ENCODE measurements at places on chromosomes 11 and 22.
A peak's percentile ranks its signal among the peaks of the same experiment; 100 is the strongest.

DNA sequence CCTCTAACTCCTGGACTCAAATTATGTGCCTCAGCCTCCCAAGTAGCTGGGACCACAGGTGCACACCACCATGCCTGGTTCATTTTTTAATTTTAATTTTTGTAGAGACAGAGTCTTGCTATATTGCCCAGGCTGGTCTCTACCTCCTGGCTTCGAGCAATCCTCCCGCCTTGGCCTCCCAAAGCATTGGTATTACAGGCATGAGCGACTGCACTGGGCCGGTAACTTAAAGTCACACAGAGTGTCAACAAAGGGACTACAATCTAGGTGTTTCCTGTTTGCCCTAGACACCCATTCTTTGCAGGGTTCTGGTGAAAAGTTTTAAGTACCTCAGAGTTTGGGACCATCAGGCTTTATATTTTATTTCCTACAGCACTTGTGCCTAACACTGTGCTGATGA, 8.4 kb downstream of the UVRAG start:
- DNase-seq: no peak

GRCh38 chr11:38791346-38791961, 2193.4 kb upstream of the RAG2 start:
- peak; percentile 71 for DNase-seq

- DNase-seq: no peak
These were observed 37.8 kb upstream of the SORL1 start for GRCh38 chr11:121414141-121414913.

DNA sequence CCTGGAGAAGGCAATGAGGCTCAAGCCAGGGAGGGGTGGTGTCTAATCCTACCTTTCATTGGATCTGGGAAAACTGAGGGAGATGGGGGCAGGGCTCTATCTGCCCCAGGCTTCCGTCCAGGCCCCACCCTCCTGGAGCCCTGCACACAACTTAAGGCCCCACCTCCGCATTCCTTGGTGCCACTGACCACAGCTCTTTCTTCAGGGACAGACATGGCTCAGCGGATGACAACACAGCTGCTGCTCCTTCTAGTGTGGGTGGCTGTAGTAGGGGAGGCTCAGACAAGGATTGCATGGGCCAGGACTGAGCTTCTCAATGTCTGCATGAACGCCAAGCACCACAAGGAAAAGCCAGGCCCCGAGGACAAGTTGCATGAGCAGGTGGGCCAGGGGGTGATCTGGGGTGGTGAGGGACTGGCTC, at the start of gene FOLR1:
Gene FOLR1 (plus strand): TSS at position 180 of the 421 bp plus-strand sequence. CDS start 34 bp downstream, at position 214.
- peak; percentile 74 for DNase-seq

GRCh38 chr11:69342588-69343330, 48.8 kb downstream of the MYEOV start:
- no peak for DNase-seq

DNA sequence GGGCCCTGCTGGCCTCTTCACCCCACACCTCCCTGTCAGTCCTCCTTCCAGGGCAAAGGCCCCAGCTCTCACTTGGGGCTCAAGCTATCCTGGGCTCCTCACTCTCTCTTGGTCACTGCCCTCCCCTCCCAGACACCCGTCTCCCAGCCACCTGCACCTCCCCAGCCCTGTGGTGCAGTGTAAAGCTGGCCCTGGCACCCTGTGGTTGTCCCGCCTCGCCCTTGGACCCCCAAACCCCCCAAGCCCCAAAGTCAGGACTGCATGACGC, 16.8 kb upstream of the PPARA start:
- no peak for DNase-seq

DNA sequence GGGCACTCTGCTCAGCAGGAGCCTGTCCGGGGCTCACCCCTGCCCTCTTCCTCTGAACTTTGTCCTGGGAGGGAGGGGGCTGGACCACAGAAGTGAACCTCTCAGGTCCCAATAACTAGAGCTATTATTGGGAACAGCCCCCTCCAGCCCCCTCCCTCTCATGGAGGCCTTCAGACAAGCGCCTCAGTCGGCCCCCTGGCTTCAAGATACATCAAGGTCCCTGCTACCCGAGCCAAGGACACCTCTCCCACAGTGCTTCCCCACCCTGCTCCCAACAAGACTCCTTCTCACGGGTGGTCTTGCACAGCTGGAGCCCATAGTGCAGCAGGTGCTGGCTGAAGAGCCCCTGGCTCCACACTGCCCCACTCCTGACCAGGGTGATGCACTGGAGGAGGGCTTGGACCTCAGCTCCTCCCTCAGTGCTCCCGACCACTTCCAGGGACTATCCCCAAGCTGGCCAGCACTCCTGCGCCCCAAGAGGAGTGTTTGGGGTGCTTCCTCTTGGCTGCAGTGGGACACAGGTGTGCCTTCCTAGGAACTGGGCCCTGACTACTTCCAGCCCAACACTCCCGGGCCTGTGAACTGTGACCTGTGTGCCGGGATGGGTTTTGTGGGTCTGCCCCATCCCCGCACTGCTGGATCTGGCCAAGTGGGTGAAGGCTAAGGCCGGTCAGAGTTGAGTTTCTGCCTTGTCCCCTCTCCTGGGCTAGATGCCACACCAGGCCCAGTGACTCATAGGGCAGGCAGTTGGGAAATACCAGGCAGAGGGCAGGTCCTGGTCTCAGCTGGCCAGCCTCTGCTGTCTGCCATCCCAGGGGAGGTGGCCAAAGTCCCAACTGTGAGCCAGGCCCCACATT, 2.2 kb downstream of the PNPLA2 start:
- DNase-seq: no peak

- DNase-seq: no peak
These were observed 11.6 kb upstream of the PDE2A start for GRCh38 chr11:72685560-72686480.

- no peak for DNase-seq
These were observed 27.8 kb downstream of the KCNQ1 start for GRCh38 chr11:2472428-2473186.

- DNase-seq: peak; percentile 85
These were observed at the start of the genes LMNTD2 and RASSF7 for GRCh38 chr11:560305-561147. LMNTD2 (minus strand) TSS chr11:560738; CDS start chr11:560716, 22 bp downstream. RASSF7 (plus strand) TSS chr11:560970; CDS start chr11:561769, 799 bp downstream.

GRCh38 chr11:116835042-116835772, 2.2 kb downstream of the APOA1 start:
- no peak for DNase-seq

DNA sequence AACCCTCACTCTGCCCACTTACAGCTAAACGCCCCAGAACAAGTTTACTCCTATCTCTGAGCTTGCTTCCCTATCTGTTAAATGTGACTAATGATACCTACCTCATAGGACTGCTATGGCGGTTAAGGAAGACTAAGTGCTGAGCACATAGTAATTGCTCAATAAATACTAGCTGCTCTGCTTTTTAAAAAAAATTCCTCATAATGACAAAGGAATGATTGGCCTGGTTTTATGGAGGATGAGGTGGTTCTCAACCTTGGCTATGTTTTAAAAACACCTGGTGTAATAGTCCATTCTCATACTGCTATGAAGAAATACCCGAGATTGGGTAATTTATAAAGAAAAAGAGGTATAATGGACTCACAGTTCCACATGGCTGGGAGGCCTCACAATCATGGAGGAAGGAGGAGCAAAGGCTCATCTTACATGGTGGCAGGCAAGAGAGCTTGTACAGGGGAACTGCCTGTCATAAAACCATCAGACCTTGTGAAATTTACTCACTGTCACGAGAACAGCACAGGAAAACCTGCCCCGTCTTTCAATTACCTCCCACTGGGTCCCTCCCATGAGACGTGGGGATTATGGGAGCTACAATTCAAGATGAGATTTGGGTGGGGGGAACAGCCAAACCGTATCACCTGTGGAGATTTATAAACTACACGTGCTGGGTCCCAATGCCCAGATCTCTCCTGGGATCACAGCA, 127.2 kb upstream of the SYT13 start:
- DNase-seq: no peak

- DNase-seq: no peak
These were observed 6.3 kb downstream of the AMPD3 start for GRCh38 chr11:10461276-10461790.

GRCh38 chr22:44396021-44396726, 83.4 kb upstream of the SHISAL1 start:
- no peak for DNase-seq

DNA sequence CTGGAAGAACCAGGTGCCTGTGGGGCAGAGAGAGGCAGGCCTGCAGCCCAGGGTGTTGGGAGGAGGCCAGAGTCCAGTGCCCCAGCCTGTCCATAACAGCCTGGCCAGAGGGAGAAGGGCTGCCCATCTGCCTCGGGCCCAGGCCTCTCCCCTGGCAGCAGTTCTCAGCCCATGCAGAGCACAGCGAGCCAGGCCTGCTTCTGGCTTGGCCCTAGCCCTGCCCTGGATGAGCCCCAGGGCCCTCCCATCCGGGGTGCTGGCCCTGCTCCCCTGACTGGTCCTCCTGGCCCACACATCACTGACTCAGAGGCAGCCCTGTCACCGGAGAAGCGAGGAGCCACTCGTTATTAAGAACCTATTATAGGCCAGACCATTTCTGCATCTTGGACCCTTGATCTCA, 19.7 kb upstream of the MYRF start:
- DNase-seq: no peak

- peak; percentile 62 for DNase-seq
These were observed 563 bp downstream of the MDK start for GRCh38 chr11:46381819-46382645.

DNA sequence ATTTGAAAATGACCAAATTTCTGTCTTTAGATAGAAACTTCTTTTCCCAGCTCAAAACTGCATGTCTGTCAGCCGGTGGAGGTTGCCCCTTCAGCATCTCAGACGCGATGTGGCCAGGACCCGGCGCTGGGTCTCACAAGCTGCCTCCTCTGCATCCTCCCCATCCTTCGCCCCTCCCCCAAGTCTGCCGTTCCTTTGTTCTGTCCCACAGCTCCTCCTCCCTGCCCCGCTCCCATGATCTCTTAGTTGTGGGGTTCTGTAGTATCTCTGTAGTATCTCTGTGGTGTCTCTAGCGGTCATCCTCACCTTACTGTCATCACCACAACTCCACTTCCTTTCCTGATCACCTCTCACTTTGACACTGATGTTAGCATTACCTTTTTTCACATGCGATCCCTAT, 49.9 kb downstream of the TRAF6 start:
- no peak for DNase-seq

- DNase-seq: no peak
These were observed 25.3 kb downstream of the ALG9 start for GRCh38 chr11:111846063-111846462.

- peak; percentile 40 for DNase-seq
These were observed at the start of gene WNT11 for GRCh38 chr11:76206327-76207081. WNT11 (minus strand) TSS chr11:76206502; CDS start chr11:76206407, 95 bp downstream.

DNA sequence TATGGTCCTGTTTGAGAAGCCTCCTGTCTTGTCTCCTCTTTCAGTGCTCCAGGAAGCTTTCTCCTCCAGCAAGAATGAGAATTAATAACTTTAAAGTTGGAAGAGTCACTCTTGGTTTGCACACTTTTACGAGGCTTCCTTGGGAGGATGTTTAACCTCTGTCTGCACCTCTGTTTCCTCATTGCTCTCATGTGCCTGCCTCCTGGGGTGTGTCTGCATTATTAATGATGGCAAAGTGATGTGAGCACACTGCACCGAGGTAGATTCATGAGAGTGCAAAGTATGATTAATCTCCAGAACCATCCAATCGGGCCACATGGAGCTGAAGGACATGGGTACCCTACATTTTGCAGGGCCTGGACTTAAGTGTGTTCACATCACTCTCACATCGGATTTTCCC, 73.5 kb upstream of the TENM4 start:
- DNase-seq: no peak

- DNase-seq: no peak
These were observed 9.6 kb downstream of the GNAZ start for GRCh38 chr22:23079814-23080521.

DNA sequence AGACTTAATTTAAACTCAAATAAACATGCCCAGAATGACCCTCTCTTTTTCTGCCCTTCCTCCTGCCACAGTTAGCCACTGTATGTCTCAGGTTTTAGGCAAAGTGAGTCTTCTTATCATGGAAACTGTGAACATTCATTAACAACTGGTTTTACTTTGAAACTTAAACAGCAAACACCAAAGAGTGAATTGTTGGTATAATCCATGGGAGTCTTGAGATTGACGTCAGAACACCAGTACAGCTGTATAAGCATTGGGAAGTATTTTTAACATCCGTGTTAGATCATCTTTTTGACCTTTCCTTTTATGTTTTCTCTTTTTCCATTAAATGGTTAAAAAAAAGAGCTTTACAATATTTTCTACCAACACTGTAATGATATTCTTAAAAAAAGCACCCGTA, 38.9 kb downstream of the ARHGEF12 start:
- DNase-seq: no peak

DNA sequence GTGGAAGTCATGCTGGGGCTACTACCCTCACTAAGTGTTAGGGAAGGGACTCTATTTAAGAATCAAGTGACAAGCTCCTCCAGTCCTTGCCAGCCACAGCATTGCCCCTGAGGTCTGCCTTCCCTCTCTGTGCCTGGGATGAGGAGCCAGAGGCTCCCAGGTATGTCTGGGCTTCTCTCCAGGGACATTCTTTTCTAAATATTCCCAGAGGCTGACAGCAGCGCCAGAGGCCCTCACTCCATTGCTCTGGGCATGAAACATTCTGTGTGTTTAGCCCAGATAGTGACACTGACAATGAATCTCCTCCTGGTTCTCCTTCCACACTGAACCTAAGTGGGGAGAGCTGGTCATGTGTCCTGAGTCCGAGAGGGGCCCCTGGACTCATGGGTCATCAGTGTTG, 2.2 kb downstream of the OR51E1 start:
- no peak for DNase-seq

- no peak for DNase-seq
These were observed 136.6 kb downstream of the ELP4 start for GRCh38 chr11:31646216-31646615.

- DNase-seq: no peak
These were observed 143.3 kb downstream of the DLG2 start for GRCh38 chr11:85483861-85484260.

GRCh38 chr11:46865340-46865739, 19.3 kb upstream of the CKAP5 start:
- no peak for DNase-seq

DNA sequence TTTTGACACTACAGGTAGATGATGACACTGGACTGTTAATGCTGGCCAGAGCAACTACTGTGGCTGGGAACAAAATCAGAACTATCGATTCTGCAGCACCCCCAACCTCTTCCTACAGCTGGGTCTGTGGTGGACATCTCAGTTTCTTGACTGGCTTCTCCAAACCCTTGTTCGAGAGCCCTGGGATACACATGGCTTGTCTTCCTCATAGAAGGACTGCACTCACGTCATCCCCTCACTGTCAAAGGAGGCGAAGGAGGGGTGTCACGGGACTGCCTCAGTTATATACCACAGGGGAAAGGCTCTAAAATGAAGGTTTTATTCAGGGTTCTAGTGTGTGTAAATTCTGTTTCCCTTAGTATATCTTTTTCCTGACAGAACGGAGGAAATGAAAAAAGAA, 44.9 kb downstream of the PITPNB start:
- DNase-seq: no peak

GRCh38 chr11:76802151-76802550, 19.0 kb downstream of the TSKU start:
- no peak for DNase-seq

GRCh38 chr11:69008737-69009440, 4.2 kb downstream of the MRGPRF start:
- no peak for DNase-seq

DNA sequence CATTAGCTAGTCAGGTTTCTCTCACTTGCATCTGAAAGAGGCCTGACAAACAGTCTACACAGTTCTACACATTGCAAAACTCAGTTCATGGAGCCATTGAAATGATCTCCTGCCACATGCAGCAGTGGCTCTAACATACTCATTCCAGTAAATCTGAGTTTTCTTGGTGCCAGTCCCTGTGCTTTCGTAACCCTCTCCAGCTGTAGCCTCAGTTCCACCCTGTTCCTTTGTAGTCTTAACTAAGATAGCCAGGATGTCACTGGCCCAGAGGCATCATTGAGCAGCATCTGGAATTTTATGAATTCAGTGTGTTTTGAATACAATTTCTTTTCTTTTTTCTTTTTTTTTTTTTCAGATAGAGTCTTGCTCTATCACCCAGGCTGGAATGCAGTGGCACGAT, 37.4 kb upstream of the ZBED5 start:
- no peak for DNase-seq
